ENCODE measurements at places on chromosomes 3 and 15.

- DNase-seq, result no peak
These were observed 137.7 kb upstream of the RASGRP1 start for GRCh38 chr15:38702178-38702912.

- DNase-seq, result no peak
These were observed 48.2 kb upstream of the POU1F1 start for GRCh38 chr3:87324609-87325008.

- DNase-seq, result no peak
These were observed 17.7 kb downstream of the STARD9 start for GRCh38 chr15:42593143-42593542.

GRCh38 chr3:108970561-108970960 is 16.9 kb upstream of the GUCA1C start:
- DNase-seq, result no peak

GRCh38 chr3:32249184-32249782 is 10.8 kb downstream of the CMTM8 start:
- DNase-seq, result no peak
